Subcutaneous preadipocyte (primary cell): ENCODE measurements at places on chromosomes 5 and 9. TPM values are rescaled to one million over a fixed set of nuclear protein-coding genes. Genes with fewer than 3 reads are reported as not detected.

AGXT2 gene
- total RNA-seq, result not detected in 2 replicates

FRMD3 gene
- 0.73 and 8.0 TPM in 2 replicates for total RNA-seq

DOK3 gene
- total RNA-seq, result 1.1 and 1.4 TPM in 2 replicates

C5orf52 gene
- not detected in 2 replicates for total RNA-seq

SLC36A3 gene
- not detected in 2 replicates for total RNA-seq

ALDH1B1 gene
- total RNA-seq, result 31.6 and 38.3 TPM in 2 replicates

SPINK9 gene
- not detected in 2 replicates for total RNA-seq

PCDHB9 gene
- under 0.01 TPM in 2 replicates for total RNA-seq

BBLN gene
- 19.9 and 26.1 TPM in 2 replicates for total RNA-seq

TMEFF1 gene
- total RNA-seq, result under 0.01 and 0.78 TPM in 2 replicates
